Amniotic stem cell (primary cell): ENCODE measurements at places on chromosomes 3 and 15.

DNA sequence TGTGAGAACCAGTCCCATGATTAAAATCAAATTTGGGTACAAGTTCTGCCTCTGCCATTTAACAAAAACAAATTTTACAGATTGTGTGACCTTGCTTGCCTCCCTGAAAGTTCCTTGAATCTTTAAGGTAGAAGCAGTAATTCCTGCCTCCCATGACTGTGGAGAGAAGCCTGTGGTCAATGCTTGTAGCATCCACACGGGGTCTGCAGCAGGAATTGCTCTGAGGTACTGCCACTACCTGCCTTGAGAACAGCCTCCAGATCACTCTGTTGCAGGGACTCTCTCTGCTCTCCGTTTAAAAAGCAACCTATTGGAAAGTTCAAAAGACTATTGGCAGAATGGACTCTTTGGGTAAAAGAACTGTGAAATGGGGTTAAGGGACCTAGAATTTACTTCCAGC, 75.9 kb downstream of the SST start:
- no peak for DNase-seq

- no peak for DNase-seq
These were observed 22.1 kb upstream of the TMEM115 start for GRCh38 chr3:50381383-50381782.

GRCh38 chr3:173993299-173993698, 595.8 kb downstream of the NLGN1 start:
- no peak for DNase-seq

GRCh38 chr3:68996356-68996995, 17.0 kb downstream of the EOGT start:
- DNase-seq, result no peak

DNA sequence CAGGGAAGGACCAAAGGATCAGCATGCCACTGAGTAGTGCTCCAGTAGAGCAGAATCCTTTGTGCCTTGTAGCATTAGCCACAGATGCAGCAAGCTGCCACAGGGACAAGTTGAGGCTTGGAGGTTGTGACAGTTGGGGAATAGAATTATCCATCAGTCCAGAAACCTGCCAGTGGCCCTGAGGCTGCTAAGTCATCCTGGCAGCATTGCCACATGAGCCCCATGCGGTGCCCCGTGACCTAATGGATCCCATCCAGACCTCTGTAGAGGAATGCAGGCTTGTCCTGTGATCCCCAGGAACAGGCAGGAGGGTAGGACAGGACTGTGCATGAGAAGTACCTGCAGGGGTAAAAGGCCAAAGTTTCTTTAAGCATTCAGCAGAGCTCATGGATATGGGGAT, 51.7 kb downstream of the BOC start:
- no peak for DNase-seq

DNA sequence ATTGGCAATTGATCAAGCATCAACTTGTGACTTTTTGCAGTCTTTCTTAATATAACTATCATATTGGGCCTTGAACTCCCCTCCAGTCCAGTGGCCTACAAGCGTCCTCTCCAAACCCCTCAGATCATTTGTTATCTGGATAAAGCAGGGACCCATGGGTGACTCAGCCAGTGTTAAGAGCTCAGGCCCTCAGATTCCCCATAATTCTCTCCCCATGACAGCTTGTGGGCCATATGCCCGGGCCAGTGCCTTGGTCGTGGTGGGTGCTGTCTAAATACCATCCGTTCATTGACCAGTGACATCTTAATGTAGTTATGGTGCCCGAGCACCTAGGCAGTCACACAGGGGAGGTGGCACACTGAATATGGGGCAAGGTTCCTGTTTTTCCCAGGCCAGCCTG, 18.1 kb downstream of the MCF2L2 start:
- no peak for DNase-seq

DNA sequence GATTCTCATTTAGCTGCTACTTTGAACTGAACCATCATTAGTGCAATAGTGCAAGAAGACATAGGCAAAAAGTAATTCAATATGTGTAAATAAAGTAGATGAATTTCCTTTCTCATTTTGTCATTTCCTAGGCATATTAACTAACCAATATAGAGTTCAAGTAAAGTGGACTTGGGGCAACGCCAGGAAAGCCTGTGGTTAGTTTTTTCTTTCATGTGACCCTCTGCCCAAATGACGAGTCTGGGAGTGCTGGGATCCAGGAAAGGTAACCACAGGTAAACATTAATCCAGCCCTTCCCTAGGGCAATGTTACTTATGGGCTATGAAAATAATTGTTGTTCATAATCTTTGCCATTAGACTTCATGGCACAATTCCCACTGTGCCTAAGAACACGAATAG, 181.0 kb downstream of the VPS13C start:
- DNase-seq, result no peak

GRCh38 chr3:25768851-25769250, 14.4 kb downstream of the NGLY1 start:
- no peak for DNase-seq

DNA sequence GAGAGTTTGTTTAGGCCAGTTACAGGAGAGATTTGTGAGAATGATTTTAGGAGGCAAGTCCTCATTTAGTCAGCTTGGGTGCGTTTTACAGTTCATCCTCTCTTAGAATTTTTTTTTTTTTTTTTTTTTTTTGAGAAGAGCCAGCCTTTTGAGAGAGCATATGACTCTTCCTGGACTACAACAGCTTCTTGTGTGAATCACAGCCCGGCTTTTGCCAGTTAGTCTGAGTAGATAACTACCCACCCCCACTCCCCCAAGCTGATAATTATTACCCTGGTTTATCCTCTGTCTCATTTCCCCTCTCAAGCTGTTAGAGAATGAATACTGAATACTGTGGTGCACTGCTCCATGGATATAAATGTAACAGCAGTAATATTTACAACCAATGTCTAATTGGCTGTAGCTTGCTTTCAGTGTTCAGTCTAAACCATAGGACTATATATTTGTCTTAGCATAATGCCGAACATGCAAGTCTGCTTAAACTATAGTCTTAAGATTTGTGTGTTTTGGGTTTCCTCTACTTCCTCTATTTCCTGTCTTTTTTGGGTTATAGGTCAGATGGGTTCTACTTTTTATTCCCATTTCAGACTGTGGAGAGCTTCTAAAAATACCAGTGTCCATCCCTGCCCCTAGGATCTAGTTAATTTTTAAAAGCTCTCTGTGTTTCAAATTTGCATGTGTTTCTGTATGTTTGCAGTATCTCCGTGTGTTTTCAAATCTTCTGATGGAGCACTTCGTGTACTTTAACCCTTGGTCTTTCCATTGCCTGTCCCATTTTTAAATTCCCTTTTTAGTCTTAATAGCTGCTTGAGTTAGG, 8.0 kb downstream of the CHD2 start:
- peak; percentile 84 for DNase-seq

DNA sequence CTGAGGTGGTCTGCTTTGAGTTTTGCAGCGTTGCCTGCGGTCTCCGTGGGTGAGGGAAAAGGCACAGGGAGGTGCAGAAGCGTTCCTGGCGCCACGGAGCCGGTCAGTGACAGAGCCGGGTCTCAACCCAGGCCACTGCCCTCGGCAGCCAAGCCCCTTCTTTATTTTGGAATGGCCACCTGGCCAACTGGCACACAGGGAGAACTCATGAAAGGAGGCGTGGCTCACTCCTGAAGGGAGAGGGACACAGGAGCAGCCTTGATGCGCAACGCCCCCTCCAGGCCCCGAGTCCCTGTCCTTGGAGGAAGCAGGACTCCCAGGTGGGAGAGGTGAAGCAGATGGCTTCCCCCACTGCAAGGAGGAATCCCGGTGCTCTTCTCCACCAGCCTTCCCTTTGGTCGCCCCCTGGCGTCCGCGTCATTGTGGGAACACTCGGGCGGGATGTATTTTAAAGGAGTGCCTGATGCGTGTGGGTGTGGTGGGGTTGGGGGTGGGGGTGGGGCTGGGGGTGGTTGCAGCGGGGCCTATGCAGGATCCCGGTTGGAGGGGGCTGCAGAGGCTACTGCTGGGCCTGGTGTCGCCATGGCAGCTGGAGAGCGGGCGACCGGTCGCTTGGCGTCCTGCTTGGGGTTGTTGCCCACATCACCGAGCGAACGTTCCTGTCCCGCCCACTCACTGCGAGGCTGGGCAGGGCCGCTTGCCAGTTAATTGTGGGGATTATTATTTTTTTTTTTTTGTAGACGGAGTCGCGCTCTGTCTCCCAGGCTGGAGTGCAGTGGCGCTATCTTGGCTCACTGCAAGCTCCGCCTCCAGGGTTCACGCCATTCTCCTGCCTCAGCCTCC, 32.6 kb downstream of the APBA2 start:
- no peak for DNase-seq

DNA sequence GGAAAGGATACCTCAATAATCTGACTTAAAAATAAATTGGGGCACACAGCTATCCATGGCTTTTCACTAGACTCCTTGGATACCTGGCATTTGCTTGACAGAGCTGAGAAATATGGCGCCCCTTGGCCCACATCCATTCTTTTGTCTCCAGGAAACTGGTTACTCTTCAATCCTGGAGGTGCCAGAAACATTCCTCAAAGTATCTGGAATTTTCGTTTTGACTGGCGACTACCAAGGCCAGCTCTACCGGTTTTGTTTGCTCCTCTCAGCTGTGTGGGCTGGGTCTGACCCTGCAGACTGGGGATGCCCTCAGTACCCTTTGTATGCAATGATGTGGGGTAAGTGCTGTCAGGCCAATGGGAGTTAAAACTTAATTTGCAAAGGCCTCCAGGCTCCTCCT, 27.0 kb downstream of the KATNBL1 start:
- no peak for DNase-seq

GRCh38 chr3:190183121-190183520, 62.4 kb upstream of the P3H2 start:
- no peak for DNase-seq

- peak; percentile 71 for DNase-seq
These were observed 110.3 kb downstream of the CYP19A1 start for GRCh38 chr15:51227940-51228732.

- DNase-seq, result no peak
These were observed 1.0 kb upstream of the PRTG start for GRCh38 chr15:55743729-55744655.

DNA sequence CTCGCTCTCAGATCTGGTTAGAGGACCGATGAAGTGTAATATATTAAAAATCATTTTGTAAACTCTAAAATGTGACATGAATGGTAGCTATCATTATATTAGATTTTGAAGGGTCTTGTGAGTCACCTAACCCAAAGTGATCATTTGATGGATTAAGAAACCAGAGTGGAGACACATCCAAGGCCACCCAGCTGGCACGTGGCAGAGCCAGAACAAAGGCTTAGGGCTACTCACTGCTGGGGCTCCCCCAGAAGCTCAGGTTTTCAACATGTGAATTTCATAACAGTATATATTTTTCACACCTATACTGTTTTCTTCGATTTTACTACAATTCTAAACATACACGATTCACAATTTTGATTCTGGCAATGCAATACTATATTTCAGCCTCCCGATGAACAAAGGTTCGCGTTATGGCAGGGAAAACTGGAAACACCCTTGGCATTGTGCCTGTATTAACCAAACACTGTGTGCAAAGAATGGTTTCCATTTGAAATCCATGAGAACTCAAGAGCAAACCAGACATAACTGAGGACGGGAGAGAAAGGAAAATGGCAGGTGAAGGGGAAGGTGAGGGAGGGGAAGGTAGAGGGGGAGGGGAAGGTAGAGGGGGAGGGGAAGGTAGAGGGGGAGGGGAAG, 88.9 kb downstream of the ADAMTS17 start:
- no peak for DNase-seq

- no peak for DNase-seq
These were observed 76.3 kb downstream of the MYLK start for GRCh38 chr3:123807820-123808219.

GRCh38 chr3:55899887-55900286, 412.8 kb upstream of the WNT5A start:
- no peak for DNase-seq

DNA sequence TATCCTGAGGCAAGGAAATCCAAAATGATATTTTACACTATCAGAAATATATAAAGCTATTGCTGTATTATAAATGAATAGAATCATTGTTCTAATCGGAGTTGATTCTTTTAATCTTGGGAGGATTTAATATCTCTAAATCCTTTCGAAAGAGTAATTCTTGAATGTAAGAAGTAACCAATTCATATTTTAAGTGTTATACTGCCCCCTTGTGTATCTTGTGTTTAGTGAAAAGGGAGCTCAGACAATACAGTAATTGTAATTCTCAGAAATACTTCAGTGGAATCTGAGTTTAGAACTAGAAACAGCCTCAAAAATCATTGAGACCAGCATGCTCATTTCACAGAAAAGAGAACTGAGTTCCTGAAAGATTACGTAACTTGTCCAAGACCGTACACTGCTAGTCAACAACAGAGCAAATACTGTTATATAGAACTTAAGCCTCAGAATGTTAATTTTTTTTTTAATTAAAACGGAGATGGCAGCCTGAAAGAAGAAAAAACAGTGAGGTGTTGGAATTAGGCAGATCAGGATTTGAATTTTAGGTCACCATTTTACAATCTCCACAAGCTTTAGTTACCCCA, 42.9 kb downstream of the PLCH1 start:
- peak; percentile 45 for DNase-seq

DNA sequence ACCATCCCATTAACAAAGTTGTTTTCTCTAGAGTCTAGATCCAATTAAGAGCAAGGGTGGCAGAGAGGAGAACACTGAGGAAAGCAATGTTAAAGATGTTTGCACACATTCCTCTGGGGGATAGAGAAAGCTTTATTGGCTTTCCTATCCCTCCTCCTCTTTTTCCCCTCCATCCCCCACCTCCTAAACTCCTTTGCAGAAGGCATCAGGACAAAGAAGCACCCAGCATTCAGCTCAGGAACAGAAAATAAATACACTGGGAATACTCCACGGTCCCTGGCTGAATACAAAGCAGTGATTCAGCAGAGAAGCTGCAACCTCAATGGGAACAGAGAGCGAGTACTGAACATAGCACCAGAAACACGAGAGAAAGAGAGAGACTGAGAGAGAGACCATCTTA, 21.9 kb downstream of the LSAMP start:
- DNase-seq, result no peak

DNA sequence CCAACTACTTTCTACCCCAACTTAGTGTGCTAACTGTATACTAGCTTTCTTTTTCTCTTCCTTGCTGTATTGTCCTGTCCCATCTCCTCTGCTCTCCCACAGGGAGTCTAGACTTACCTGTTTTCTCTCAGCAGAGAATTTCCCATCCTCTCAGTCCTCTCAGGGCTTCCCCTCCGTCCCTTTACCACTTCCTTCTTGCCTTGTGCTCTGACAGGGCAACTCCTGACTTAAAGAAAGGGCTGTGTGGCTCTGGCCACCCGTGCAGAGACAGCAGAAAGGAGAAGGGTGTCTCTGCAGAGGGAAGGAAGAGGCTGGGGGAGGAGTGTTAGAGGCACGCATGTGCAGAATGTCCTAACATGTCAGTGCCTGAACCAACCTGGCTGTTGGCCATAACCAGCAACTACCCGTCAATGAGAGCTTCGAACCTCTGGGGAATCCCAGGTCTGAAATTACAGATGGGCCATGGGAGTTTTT, at the start of gene GCSAM:
Gene GCSAM (minus strand): TSS at position 274 of the 474 bp plus-strand sequence. CDS start 128 bp downstream, at position 146.
- DNase-seq, result no peak

- no peak for DNase-seq
These were observed 28.7 kb downstream of the ZIC4 start for GRCh38 chr3:147377412-147378367.

GRCh38 chr3:147370349-147370748, 36.0 kb downstream of the ZIC4 start:
- DNase-seq, result no peak
